Karpas-422 (cell line): ENCODE measurements at places on chromosomes 3 and 15. TPM values are rescaled to one million over a fixed set of nuclear protein-coding genes. Genes with fewer than 3 reads are reported as not detected.

SLC9C1 gene
- total RNA-seq = 1.1 TPM in 1 of 2 replicates, not detected in the other

DNA sequence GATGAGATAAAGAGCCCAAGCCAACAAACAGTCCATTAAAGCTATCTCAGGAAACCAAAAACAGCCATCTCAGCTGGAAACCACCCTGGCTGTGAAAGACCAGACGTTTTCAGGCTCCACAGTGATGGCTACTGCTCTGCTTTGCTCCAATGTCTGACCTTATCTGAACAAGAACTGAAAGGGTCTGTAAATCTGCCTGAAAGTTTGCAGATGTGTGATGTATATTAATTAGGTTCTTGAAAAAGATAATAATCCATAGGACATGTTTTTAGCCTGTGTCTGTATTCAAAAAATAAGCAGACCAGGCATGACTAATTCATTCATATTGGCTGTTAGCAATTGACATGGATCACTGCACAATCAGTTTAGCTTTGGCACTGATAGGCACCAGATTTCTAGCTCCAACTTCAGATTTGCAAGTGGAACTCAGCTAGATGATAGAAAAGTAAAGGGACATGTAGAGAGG, 611.4 kb upstream of the NAALADL2 start:
- DNase-seq = no peak

CYFIP1 gene
- total RNA-seq = 0.04 and 1.7 TPM in 2 replicates

CD86 gene
- 8.5 and 24.4 TPM in 2 replicates for total RNA-seq

- DNase-seq = no peak
Measured at GRCh38 chr15:61186905-61187741, 42.0 kb downstream of the RORA start.

DNA sequence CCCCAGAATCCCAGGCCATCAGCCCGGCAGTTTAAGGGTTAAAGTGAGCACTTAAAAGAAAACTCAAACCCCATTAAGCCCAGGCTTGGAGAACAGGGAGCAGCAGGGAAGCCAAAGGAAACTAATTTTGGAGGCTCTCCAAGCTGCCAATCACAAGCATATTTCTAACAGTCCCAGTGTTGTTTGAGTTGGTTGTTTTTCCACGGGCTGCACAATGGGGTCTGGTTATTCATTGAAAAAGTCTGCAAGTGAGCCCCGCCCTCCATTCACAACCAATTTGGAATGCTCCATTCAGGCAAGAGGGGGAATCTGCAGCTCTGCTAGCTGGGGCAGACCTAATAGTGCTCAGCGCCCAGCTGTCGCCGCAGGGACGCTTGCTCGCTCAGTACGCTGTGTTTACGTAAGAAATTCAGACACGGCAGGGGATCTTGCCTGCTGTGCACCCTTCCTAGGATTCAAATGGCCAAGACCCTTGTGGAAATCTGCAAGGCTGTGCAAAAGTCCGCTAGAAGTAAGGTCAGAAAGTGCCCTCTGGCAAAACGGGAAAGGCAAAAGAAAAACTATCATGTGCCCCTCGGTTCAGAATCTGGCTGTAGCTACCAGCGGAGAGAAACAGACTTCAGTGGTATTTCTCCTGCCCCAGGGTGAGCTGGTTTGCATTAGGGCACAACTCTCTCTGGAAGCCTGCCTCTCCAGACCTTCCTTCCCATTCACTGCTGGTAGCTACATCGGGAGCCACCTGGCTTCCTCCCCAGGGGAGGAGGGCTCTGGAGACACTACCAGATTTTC, 11.0 kb downstream of the ETV5 start:
- DNase-seq = no peak

GRCh38 chr3:194205675-194206133, 69.8 kb downstream of the HES1 start:
- peak; percentile 63 for DNase-seq

- DNase-seq = no peak
Measured at GRCh38 chr3:100352296-100353231, 18.0 kb downstream of the NIT2 start.

TMEM40 gene
- 0.18 and 0.26 TPM in 2 replicates for total RNA-seq

- no peak for DNase-seq
Measured at GRCh38 chr15:25385986-25386385, 52.8 kb downstream of the UBE3A start.

TMEM108 gene
- not detected in 2 replicates for total RNA-seq

GRCh38 chr3:159609625-159610024, 379.0 kb upstream of the IL12A start:
- DNase-seq = no peak

DNA sequence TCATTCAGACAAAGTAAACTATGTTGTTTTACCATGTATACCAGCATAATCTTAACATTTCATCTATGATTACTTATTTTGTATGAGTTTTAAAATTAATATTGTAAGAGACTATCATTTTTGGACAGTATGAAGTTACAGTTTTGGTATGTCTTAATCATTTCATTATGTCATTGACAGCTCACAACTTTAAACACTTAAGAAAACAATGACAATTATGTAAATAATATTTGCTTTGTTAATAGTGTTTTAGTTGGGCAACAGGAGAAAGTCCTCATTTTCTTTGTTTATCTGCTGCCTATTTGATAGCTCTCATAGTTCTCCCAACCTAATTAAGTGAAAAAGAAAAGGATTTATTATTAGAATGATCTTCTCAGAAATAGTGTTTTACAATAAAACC, 80.2 kb downstream of the MEF2A start:
- no peak for DNase-seq

C3orf62 gene
- total RNA-seq = 1.6 and 3.6 TPM in 2 replicates

DNA sequence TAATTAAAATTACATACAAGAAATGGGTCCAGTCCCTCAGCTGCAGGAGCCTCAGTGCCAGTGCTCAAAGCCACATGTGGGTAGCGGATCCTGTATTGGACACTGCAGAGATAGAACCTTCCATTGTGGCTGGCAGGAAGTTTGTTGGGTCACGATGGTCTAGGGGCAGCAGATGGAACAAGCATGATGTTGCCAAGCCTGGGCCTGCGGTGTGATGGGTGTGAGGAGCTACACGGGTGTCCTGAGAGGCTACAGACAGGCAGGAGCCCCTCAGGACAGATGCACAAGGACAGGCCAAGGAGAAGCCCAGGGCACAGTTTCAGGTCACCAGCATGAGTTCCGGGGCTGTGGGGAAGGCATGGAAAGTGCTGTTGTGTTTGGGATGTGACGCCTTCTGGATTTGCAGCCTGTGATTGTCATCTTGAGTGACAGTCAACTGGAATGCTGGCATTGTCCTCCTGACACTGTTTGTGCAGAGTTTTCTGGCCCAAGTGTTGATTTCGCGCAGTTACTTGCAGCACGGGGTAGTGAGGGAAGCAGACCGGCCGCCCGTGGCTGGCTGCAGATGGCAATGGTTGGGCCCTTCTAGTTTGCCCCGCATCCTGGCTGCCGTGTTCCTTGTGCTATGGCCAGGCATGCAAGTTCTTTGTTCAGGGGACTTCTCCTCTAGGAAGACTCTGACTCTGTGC, 177.1 kb downstream of the NSMCE3 start:
- no peak for DNase-seq

DNA sequence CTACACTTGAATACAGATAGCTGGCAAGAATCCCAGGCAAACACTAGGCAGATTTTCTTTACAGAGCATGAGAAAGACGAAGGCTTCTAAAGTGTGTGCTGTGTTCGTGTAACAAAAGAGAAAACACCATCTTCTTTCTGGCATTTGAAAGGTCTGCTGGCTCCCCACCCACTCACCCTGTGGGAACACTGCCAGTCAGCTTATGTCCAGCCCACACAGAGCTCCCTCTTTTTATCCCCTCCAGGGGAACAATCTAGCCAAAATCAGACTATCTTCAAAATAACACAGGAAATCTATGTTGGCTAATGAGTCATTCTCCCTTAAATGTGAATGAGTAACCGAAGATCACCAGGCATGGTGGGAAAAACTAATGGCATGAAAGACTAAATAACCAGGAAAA, 45.6 kb upstream of the PAQR5 start:
- DNase-seq = no peak

GRCh38 chr3:50195501-50196252, 4.3 kb downstream of the GNAT1 start:
- DNase-seq = no peak

DNA sequence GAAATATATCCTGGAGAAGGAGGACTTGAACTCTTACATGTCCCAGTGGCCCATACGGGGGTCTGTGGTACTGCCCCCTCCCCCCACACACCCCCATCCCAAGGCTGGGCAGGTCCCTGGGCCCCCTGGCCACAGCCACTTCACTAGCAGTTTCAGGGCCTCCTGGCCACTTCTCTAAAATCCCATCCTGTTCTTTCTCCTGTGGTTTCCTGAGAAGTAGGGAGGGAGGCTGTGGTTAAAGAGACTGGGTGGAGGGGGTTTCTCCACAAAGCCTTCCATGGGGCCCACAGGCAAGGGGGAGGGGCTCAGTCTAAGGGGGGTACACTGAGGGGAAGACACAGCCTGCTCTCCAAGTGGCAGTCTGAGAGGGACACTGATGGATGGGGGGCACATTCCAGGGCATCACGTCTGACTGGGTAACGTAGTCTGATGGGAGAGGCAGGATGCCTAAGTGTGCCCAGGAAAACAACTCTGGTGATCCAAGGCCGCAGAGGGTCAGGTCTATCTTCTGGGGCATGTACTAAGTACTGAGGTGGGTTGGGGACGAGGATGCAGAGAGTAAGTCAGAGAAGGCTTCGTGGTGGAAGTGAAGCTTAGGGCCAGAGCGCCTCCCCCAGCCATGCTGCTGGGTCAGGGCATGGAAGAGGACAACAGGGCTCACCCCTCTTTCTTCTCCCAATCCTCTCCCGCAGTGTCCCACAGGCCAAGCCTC, 48.0 kb upstream of the C15orf39 start:
- DNase-seq = no peak

CTXN2 gene
- not detected in 2 replicates for total RNA-seq

DNA sequence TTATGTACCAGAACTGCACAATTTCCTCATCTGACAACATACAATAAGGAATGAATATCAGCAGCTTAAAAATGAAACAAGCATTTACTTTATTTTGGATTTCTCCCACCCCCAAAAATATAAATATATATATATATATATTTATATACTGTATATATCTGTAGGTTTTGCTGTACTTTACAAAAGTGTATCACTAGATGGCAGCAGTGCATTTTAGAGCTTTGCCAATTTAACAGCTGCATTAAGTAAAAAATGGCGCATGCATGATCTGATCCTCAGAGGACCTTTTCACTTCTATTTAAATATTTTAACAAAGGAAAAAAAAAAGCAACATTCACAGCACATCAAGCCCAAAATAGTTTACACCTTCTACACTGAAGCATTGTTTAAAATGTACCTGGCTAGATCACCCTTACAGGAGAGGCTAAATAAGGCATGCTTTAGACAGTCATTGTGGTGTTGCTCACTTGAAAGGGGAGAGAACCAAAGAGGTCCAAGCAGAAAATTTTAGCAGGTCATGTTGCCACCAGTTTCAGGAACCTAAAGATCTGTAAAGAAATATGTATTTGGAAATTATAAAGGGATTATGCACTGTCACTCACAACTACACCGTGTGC, 72.6 kb downstream of the NPTN start:
- DNase-seq = peak; percentile 89

ZMYND10 gene
- 1.3 and 1.4 TPM in 2 replicates for total RNA-seq

DNA sequence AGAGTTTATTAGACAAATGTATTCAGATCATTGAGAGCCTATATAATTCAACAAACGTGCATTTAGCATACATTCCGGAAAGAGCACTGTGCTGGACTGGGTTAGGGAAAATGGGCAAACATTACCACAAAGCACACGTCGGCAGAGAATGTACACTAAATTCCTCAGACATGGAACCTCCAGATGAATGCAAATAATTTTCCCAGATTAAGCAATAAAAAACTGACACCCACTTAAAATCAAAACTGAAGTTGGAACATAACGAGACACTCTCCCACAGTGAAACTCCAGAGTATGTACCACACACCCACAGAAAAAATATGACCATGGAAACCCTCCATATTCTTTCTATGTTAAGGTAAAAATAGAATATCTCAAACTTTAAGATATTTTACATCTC, 4.8 kb downstream of the SECISBP2L start:
- no peak for DNase-seq

DNA sequence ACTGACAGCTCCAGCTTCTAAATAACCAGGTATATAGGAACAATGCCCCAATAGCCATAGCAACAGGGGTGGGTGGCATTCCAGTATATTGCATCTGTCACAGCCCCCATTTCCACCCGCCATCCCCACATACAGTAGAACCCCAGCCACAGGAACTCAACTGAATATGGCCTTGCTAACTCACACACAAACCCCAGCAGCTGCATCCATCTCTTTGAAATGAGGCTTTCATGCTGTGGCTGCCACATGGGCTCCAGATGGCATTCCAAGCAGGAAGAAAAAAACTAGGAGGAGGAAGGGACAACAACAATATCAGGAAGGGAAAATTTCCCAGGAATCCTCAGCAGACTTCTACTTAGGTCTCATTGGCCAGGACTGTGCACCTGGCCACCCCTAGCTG, 54.6 kb downstream of the CCR3 start:
- DNase-seq = no peak

RLBP1 gene
- total RNA-seq = not detected in 2 replicates

ERC2 gene
- total RNA-seq = 0.43 and 3.7 TPM in 2 replicates

DNA sequence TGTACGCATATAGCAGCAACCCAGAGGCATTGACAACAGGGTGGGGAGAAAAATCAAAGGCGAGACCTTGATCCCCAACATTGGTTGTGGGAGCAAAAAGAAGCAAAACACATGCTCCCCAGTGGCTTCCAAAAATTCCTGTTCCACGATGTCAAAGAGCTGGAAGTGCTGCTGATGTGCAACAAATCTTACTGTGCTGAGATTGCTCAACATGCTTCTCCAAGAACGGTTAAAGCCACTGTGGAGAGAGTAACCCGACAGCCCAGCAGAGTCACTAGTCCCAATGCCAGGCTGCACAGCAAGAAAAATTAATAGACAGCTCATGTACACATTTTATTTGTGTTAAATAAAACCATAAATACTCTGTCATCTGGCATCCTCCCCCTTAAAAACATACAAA, 179.9 kb upstream of the PFN2 start:
- DNase-seq = no peak

DNA sequence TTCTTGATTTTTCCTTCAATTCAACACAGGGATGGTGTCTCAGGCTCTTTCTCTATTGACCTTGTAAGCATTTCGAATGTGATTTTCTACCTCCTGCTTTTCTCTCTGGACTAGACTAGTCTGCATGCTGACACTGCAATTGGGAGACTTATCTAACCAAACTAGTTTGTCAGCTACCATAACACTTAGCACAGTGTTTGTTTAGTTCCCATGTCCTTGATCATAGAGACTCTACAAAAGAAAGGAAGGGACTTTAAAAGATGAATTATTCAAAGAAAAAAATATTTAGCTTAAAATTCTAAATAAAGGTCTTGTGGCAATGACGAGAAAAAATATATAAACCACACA, 407.0 kb downstream of the ERC2 start:
- DNase-seq = no peak

- no peak for DNase-seq
Measured at GRCh38 chr3:57900786-57901185, 107.4 kb upstream of the FLNB start.

DNA sequence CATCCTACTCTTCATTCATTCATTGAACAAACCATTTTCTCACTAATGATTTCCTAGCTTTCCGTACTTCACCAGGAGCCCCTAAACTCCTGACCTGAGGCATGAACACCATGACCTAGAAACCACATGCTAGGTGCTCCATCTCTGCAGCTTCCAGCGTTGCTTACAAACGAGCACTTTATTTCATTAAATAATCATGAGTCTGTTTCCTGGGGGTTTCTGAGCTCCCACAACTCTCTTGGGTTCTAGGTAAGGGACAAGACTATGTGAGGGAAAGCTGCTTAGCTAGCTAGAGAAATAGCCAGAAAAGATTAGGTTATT, 1.3 kb downstream of the MAP2K1 start:
- DNase-seq = peak; percentile 56

ALDH1A3 gene
- total RNA-seq = not detected in 2 replicates
